ENCODE measurements at places on chromosomes 13 and 19.
A peak's percentile ranks its signal among the peaks of the same experiment; 100 is the strongest.

GRCh38 chr13:99382428-99383133, 75.4 kb upstream of the GPR183 start:
- no peak for DNase-seq

GRCh38 chr13:98158172-98158899, 15.4 kb downstream of the FARP1 start:
- DNase-seq, result peak; percentile 72

DNA sequence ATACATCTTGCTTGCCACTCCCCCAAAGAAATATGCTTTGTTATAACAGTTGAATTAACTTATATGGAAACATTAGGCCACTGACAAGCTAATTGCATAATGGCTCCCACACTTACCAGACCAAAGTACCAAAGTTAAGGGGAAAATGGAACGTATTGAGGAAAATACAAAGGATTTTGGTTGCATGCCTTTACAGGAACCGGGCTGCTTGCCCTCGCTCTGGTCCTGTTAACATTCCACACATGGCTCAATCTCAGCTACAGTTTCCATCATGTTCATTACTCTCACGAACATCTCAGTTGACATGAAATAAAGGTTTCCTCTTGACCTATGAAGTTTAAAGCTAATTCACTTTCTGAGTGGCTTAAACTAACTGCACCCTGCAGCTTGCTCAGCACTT, 220.7 kb upstream of the RXFP2 start:
- DNase-seq, result peak; percentile 46

DNA sequence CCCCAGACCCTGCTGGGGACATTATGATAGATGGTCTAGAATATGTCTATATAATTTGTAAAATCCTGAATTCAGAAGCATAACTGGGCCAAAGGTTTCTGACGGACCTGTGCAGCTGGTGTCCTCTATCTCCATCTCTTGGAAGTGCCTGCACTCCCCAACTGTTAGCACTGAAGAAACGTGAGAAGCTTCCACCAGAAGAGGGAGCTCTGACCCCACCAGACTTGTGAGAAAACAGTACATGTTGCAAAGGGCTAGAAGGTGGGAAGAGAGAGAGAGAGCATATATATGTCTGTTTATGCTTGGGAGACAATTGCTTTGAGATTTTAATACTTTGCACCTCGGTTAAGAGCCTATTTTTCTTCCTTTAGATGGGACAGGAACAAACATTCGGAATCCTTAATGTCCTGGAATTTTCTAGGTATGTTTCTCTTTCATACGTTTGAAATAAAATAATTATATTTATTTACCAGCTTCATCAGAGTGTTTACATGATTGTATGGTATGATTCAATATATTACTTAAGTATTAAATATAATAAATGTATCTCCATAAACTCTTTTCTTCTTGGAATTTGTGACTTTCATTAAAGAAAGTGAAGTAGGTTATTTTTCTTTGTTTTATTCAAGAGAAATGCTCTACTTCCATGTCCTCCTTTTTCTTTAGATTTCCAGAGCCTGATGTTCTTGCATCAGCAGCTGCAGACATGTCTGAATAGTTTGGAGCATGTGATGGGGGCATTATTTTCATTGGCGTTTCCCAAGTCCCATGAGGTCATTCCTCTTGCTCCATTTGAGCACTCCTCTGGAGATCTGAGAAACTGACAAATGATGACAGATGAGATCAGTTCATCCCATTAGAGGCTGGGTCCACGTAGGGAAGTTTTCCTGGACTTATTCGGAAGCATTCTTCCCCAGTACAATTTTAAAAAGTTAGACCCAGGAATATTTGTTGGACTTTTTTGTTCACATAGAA, 202.9 kb downstream of the ATP8A2 start:
- no peak for DNase-seq

GRCh38 chr13:49308097-49308875, 60.6 kb downstream of the CDADC1 start:
- peak; percentile 37 for DNase-seq

- no peak for DNase-seq
Measured at GRCh38 chr19:3250675-3251074, 26.2 kb downstream of the CELF5 start.

DNA sequence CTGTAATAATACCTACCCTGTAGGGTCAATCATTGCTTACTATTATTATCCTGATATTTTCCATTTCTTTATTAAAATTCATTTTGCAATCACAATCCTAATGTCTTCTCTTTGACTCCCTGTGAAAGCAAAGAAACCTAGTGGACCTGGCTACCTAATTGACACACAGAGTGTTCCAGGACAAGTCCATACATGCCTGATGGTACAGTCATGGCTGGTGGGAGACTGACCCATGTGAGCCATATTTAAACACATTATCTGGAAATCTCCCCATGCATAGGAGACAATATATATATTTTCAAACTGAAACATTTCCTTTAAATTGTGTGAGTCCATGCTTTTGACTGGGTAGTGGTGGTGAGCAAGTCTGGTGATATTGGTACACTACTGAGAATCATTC, 230.6 kb upstream of the DACH1 start:
- DNase-seq, result no peak
